ENCODE measurements at places on chromosomes 6 and 20. TPM values are rescaled to one million over a fixed set of nuclear protein-coding genes. Genes with fewer than 3 reads are reported as not detected.

Gene GABRR2
- 0.36 TPM for total RNA-seq

Gene WFDC12
- not detected for total RNA-seq

Gene THBD
- total RNA-seq: 3.1 TPM

Gene SLC22A1
- total RNA-seq: 10.2 TPM

Gene SCRT2
- total RNA-seq: not detected

Gene PNLDC1
- total RNA-seq: not detected

Gene BTN1A1
- not detected for total RNA-seq

Gene SLC13A3
- not detected for total RNA-seq

Gene TCF15
- 0.98 TPM for total RNA-seq

Gene SPATA25
- 0.40 TPM for total RNA-seq

Gene HLA-DQA1
- total RNA-seq: not detected

Gene TBXT
- not detected for total RNA-seq

Gene TNFRSF6B
- total RNA-seq: 41.6 TPM

Gene RSPO4
- not detected for total RNA-seq

Gene BEND3
- total RNA-seq: 4.5 TPM

Gene ULBP2
- total RNA-seq: 5.8 TPM

Gene SAMD3
- total RNA-seq: not detected

Gene DEFB119
- not detected for total RNA-seq

Gene BFSP1
- total RNA-seq: 2.7 TPM

Gene MCUR1
- 28.6 TPM for total RNA-seq

Gene NT5E
- 15.8 TPM for total RNA-seq

Gene ELOVL4
- 1.6 TPM for total RNA-seq

Gene TAPBP
- 67.2 TPM for total RNA-seq

Gene PGC
- total RNA-seq: not detected

Gene CARMIL1
- 17.0 TPM for total RNA-seq

Gene FAM209B
- total RNA-seq: not detected

Gene SIM1
- not detected for total RNA-seq

Gene ZC2HC1B
- not detected for total RNA-seq

Gene TMEM242
- total RNA-seq: 7.9 TPM

Gene NOX3
- total RNA-seq: not detected

Gene LY6G6D
- not detected for total RNA-seq

Gene WFDC10B
- total RNA-seq: not detected

Gene TAP2
- 90.5 TPM for total RNA-seq

Gene ZNF292
- total RNA-seq: 16.9 TPM

Gene GMDS
- total RNA-seq: 21.0 TPM

Gene KIF6
- total RNA-seq: not detected

Gene LSM14B
- total RNA-seq: 50.1 TPM

Gene TUBB1
- total RNA-seq: not detected

Gene MAP7
- total RNA-seq: 13.9 TPM

Gene BPIFB2
- total RNA-seq: not detected

Gene LY6G6C
- total RNA-seq: 0.22 TPM

Gene SLC22A23
- 5.7 TPM for total RNA-seq

Gene ABT1
- 26.9 TPM for total RNA-seq

Gene MYLK4
- total RNA-seq: 0.11 TPM

Gene LPA
- total RNA-seq: not detected

Gene SIRPB2
- 0.52 TPM for total RNA-seq

Gene PAX1
- total RNA-seq: not detected

Gene PCED1A
- total RNA-seq: 29.8 TPM

Gene CLDN20
- total RNA-seq: not detected

Gene RTF2
- total RNA-seq: 149 TPM

Data from PC-3 (cell line).